NCI-H82 (cell line): ENCODE measurements at places on chromosomes 11 and 22.
A peak's percentile ranks its signal among the peaks of the same experiment; 100 is the strongest.

GRCh38 chr11:86519064-86519911 is 144.6 kb downstream of the CCDC81 start:
- no peak for DNase-seq

DNA sequence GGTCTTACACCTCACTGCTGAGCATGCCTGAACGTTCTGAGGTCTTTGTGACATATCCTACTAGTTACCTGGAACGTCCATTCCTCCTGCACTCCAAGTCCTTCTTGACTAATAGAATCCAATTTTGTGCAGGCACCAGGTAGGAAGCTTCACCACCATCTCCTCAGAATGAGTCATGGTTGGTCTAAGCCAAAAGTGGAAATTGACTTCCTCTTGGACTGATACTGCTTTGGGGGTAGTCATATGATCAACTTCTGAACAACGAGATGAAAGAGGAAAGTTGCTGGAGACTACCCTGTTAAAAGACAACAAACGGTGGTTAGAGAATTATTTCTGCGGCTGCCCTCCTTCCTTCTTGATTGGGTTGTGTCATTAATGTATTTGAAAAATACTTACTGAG is 374.2 kb upstream of the LARGE1 start:
- DNase-seq = no peak

DNA sequence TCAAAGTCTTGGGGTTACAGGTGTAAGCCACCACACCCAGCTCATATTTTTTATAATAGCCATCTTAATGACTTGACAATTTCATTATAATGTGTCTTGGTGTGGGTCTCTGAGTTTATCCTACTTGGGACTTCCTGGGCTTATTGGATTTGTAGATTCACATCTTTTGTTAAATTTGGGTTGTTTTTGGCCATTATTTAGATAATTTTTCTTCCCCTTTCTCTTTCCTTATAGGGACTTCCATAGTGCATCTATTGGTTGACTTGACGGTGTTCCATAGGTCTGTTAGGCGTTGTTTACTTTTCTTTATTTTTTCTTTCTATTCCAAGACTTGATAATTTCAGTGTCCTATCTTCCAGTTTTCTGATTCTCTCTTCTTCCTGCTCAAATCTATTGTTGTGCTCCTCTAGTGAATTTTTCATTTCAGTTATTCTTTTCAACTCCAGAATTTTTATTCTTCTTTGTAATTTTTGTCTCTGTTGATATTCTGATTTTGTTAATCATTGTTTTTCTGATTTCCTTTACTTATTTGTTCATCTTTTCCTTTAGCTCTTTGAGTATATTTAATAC is 45.6 kb downstream of the RRM1 start:
- DNase-seq = no peak

DNA sequence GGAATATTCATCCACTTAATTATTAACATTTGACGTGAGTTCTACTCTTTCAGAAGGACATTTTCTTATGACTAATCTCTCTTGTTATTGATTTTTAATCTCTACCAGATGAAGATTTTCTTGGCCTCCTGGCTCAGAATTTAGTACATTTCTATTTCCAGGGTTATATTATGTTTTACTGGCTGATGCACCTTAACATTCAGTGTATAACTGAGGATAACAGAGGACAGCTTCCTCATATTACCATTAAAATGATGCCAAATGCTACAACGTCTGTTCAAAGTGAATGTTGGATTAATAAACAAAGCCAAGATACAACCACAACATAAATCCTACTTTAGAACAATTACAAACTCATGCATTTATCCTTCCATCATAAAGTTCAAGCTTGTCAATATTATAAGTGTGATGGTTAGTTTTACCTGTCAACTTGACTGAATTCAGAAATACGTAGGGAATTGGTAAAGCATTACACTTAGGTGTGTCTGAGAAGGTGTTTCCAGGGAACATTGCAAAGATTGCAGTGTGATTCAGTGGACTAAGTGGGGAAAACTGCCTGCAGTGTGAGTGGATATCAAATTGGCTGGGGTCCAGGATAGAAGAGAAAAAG is 485.2 kb downstream of the LRRC4C start:
- DNase-seq = no peak

- DNase-seq = no peak
Observed at GRCh38 chr11:122042981-122043380, 73.0 kb downstream of the BLID start.

DNA sequence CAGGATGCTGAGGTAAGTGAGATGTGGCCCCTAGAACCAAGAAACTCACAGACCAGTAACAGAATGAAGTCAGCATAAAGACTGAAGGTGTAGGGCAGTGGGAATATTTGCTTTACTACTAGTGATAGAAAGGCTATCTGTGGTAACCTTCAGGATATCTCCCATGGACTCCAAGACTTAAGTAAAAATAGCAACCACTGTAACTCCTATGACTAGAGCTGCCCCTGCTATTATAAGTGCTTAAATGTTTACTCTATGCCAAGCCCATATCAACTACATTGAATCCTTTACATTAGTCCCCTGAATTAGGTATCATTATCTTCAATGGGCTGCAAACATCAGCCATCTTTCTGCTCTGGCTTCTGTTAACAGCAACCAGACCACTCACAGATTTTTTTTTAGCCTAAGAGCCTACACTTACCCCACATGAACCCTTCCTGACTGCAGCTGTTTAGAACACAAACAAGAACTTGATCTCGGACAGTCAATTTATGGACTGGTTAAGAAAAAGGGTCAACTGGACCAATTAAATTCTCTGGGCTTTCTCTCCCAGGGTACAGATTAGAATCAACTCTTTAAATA is 335.1 kb upstream of the API5 start:
- DNase-seq = no peak

DNA sequence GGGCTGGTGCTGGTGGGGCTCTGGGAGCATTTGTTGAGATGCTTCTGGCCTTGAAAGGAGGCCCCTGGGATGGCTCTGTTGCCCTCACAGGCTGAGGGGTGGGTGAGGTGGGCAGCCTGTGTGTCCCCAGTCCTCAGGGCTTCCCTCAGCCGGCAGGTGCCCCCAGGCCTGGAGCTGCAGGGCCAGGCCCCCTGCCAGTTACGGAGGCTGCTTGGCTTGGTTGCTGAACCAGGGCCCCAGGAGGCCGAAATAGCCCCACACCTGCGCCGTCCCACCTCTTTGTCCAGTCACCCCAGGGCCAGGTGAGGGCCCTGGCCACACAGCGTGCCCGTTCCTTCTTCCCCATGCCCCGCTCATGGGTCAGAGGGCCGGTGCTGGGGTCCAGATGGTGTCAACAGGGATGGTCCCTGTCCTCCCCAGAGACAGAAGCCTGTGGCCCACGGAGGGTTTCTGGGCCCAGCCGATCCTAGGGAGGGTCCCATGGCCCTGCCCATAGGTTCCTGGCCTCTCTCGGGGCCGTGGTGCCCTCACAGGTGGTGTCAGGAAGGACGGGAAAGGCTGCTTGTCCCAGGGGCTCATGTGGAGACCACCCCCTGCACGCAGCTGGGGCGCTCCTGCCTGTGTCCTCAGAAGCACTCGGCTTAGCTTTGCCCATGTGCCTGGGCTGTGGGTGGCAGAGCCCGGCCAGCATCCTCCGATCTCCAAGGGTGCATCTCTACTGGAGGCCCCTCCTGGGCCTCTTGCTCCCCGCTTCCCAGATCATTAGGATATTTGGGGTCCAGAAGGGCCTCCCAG is 9.2 kb upstream of the TSSC4 start:
- no peak for DNase-seq

GRCh38 chr11:90738799-90739198 is 516.0 kb upstream of the CHORDC1 start:
- no peak for DNase-seq

DNA sequence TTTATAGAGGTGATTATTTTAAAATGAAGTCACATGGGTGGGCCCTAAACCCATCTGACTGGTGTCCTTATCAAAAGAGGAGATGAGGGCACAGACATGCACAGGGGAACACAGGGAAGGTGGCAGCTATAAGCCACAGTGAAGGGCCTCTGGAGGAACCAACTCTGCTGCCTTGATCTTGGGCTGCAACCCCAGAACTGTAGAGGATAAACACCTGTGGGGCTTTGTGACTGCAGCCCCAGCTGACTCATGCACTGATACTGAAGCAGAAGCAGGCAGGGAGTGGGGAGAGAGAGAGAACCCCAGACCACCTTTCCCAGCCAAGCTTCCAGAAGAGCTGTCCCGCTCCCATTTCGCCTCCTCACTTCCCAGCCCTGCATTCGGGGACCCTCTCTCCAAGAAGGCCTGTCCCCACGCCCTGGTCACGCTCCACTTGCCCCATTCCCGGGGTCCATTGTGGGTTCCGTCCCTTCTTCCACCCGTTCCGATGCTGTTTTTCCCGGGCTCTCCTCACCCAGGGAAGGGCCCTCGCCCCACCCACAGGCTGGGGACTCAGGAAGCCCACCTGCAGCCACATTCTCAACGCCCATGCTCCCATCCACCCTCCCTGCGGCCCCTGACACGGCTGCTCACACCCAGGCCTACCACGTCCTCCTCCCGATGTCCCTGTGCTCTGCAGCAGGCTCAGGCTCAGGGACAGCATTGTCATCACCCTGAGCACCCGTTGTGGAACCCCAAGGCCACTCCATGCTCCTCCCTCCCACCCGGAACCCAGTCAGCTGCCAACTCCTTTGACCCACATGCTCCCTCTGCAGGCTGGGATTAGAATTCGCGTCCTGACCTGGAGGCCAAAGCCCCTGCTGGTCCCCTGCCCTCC is 90.8 kb upstream of the SHANK2 start:
- DNase-seq = peak; percentile 62

GRCh38 chr11:16832193-16832539 is 93.7 kb downstream of the C11orf58 start:
- no peak for DNase-seq

GRCh38 chr11:1508491-1508891 is 21.9 kb upstream of the MOB2 start:
- DNase-seq = no peak

DNA sequence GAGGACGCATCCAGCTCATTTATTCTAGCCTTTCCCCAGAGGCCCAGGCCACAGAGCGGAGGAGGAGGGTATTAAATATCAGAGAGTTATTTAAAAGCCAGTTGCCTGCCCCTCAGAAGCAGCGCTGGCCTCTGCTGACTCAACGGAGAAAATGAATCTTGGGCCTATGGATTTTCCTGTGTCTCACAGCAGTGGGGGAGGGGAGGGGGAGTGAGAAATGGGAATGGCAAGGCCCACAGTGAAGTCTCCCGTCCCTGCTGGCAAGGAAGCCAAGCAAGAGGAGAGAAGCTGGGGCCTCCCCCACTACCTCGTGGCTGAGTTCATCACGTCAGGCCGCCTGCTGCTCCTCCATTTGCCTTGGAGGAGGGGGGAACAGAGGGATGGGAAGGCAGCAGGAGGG is 4.5 kb upstream of the TPBGL start:
- no peak for DNase-seq

DNA sequence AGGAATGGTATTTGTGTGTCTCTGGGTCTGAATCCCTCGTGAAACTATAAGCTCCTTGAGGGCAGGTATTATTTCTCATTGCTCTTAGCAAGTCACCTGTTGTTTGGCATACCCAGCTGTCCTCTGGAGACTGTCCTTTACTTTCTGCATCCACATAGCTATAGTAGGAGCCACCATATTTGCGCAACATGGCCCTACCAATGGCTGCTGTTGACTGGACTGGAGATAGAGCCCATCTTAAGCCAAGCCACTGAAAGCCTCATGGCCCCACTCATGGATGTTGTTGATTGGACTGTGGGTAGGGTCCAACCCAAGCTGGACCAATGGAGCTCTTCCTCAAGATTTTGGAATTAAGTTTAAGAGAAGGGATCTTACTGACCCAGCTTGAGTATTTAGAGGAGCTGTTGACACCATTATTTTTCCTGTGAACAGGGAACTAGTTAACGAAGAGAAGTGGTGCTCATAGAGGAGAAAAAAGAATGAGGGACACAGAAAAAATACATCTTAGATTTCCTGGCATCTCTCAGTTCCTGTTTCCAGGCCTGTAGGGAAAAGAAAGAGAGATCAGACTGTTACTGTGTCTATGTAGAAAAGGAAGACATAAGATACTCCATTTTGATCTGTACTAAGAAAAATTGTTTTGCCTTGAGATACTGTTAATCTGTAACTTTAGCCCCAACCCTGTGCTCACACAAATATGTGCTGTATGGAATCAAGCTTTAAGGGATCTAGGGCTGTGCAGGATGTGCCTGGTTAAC is 47.2 kb downstream of the LRRC74B start:
- no peak for DNase-seq
